ENCODE measurements at places on chromosomes 6 and 20.

GRCh38 chr6:93418033-93418407, 1.3 kb downstream of the EPHA7 start:
- no peak for DNase-seq

DNA sequence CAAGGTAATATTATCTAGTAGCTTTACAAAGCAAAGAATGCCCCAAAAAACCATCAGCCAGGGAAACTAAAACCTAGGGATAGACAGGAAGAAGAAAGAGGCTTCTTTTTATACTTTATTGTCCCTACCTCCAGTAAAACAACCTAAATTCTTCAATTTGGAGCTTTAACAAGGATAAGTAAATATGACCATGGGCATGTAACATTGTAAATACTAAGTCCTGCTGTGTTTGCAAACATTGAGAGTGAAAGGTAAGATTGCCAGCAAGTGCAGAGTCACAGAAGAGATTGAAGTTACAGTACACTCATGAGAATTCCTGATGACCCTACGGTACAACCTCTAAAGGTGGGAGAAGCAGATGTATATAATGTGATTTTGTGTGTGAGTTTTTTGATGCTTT, 117.2 kb downstream of the FOXO3 start:
- DNase-seq = no peak

DNA sequence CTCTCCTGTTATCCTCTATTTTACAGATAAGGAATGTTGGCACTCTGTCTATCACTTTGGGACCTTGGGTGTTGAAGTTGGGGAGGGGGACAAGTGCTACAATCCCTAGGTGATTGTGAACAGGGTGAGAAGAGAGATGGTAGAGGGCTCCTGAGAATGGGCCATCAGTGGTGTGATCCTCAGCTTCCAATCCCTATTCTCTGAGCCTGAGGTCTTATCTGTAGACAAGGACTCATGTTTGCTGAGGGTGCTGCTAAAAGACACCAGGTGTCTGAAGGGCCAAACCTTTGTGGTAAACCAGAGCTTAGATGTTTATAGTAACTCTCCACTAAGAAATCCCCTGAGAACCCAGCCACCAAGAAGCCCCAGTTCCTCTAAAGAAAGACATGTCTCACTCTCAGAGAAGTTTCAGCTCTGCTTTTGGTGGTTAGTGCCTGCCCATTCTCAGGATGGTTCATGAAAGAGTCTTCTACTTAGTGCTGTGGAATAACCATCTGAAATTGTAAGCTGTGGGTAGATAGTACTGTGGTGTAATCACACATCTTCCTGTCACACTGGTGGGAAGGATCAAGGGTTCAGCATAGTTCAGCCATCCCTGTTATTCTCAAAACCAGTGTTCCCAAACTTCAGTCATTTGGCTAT, 58.2 kb upstream of the IL20RA start:
- no peak for DNase-seq

- no peak for DNase-seq
Observed at GRCh38 chr20:41242807-41243206, 74.7 kb downstream of the ZHX3 start.

DNA sequence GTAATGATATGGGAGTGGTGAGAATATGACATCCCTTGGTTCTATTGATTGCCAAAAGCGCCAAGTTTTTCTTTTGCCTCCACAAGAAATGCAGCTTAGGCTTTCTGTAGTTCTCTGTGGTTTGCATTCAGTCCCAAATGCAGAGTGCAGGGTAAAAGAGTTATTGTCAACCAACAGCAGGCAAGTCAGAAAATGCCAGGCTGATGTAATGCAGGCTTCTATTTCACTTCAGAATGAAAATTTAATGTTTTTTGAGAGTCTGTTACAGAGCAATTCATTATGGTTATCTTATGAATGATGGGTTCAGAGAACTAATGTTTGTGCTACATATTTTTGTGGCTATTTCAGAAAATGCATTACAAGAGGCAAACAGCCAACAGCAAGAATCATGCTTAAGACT, 293.5 kb downstream of the CENPW start:
- DNase-seq = no peak

- peak; percentile 48 for DNase-seq
Observed at GRCh38 chr6:3385660-3386151, 71.1 kb downstream of the SLC22A23 start.

- DNase-seq = no peak
Observed at GRCh38 chr6:129744201-129744879, 34.4 kb upstream of the ARHGAP18 start.

- no peak for DNase-seq
Observed at GRCh38 chr6:53803081-53803860, 8.5 kb downstream of the LRRC1 start.

DNA sequence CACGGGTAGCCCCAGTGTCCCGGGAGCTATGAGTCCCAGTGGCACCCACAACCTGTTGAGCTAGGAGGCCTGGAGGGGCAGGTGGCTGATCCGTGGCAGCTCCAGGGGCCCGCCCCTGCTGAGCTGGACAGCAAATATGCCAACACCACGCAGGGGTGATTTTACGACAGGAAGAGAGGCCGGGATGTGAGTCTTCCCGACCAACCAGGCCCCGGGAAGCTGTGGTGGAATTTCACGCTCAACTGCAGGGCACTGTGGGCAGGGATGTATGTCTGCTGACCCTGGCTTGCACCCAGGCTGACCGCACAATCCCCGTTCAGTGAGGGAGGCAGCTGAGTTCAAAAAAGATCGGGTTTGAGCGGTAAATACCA, 183.9 kb downstream of the ERMARD start:
- no peak for DNase-seq

DNA sequence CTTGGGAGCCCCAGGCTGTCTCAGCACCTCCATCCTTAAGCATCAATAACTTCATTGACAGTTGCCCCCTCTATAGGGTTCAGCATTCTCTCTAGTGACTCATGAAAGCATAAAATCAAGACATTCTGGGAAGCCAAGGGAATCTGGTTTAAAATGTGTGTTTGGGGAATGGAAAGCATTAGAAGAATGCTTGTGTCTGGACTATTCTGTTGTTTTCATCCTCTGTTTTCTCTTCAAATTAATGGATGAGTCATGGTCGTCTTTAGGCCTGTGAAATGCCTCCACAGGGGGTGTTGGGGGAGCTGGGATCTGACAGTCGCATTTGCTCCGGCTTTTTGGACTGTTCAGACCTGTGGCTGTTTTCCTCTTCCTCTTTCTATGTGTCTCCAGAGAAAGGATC, 279.7 kb downstream of the CDC5L start:
- DNase-seq = no peak

DNA sequence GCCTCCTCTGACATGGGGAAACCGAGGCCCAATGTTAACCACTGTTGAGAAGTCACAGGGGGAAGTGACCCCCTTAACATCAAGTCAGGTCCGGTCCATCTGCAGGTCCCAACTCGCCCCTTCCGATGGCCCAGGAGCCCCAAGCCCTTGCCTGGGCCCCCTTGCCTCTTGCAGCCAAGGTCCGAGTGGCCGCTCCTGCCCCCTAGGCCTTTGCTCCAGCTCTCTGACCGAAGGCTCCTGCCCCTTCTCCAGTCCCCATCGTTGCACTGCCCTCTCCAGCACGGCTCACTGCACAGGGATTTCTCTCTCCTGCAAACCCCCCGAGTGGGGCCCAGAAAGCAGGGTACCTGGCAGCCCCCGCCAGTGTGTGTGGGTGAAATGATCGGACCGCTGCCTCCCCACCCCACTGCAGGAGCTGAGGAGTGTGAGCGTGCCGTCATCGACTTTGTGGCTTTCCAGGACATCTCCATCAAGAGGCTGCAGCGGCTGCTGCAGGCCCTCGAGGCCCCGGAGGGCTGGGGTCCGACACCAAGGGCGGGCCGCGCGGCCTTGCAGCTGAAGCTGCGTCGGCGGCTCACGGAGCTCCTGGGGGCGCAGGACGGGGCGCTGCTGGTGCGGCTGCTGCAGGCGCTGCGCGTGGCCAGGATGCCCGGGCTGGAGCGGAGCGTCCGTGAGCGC, 1.6 kb downstream of the TNFRSF6B start:
- no peak for DNase-seq

GRCh38 chr6:128439627-128440026, 80.8 kb downstream of the PTPRK start:
- DNase-seq = no peak

GRCh38 chr20:20755674-20756319, 43.4 kb upstream of the RALGAPA2 start:
- no peak for DNase-seq

GRCh38 chr20:35820715-35821114, 48.9 kb downstream of the PHF20 start:
- DNase-seq = no peak

GRCh38 chr6:138509371-138509770, 10.1 kb upstream of the NHSL1 start:
- no peak for DNase-seq

GRCh38 chr6:36884610-36885009, 1.1 kb upstream of the C6orf89 start:
- no peak for DNase-seq

- DNase-seq = no peak
Observed at GRCh38 chr20:48298851-48299484, 513.7 kb upstream of the SULF2 start.

DNA sequence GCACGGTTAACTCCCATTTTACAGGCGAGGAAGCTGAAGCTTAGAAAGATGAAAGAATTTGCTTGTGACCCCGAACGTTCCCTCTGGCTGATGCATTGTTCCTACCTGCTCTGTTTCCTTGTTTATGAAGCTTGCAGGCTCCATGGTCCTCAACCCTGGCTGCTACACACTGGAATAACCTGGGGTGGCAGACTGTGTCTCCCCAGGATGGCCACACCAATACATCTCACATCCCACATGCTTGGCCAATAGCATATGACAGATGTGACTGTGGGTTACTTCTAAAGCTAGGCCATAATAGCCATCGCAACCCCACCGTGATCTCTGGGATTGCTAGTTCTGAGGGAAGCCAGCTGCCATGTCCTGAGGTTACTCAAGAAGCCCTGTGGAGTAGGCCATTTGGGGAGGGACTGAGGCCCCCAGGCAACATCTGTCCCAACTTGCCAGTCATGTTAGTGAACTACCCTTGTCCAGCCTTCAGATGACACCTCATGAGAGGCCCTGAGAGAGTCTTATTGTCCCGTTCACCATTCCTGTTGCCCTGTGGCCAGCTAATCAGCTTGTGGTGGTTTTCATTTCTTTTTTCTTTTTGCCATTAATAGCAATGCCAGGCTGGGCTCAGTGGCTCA, 6.7 kb upstream of the FAM110A start:
- DNase-seq = no peak

- DNase-seq = no peak
Observed at GRCh38 chr6:113489952-113490746, 367.0 kb upstream of the MARCKS start.

GRCh38 chr20:2874456-2874855, 1.2 kb downstream of the PTPRA start:
- DNase-seq = peak; percentile 7

DNA sequence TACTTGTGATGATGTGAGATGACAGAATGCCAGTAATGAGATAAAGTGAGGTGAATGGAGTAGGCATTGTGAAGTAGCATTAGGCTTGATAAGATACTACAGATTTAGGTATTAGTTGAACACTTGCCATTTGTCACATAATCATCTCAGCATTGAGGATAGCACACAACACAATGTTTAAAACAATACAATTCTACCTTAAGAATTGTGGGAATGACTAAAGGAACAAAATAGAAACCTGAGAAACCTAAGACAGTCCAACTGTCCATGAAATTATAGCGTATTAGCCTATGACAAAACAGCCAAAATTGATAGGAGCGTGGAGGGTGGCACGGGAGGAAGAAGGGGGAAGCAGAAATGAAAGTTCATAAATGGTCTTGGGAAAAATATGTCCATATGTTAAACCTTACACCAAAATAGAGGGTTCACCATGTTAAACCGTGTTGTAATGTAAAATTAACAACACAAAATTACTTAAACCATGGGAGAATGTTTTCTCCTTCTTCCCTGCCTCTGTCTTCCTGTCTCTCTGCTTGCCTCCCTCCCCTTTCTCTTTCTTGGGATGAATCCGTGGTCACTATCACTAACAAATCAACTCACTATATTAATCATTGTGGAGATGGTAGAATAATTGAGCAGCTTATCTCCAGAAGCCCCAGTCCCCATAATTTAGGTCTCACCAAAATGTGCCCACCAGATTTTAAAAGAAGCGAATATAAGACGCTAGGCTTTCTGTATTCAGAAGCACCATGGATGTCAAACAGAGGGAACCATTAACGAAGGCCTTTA, 33.0 kb upstream of the HFE start:
- no peak for DNase-seq

DNA sequence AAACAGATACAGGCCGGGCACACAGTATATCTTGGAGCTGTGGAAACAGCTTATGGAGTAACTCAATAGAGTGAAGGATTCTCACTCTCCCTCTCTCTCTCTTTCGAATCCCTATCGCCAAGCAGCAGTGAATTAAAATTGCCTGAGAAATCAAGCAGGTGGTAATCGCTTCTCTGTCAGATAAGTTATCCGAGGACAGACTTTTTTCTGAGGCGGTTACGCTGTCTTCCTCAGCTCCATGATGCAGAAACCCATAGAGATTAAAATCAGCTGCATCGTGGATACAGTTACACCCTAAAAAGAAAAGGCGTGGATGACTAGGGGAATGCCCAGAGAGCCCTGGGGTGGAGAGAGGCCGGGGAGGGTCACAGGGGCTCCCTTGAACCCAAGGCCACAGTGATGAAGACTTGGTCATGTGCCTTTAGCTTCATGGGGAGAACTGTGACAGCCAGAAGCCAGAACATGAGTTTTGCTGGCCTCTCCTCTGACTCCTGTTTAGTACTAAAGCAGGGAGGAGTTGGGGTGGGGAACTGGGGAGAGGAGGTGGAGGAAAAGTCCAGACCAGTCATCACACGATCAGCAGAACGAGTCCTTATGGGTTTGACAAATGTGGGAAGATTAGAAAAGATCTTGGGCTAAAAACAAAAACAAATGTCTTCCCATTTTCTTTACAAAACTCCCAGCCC, 138.8 kb upstream of the JARID2 start:
- DNase-seq = no peak

- no peak for DNase-seq
Observed at GRCh38 chr6:106084106-106084988, 1.8 kb upstream of the PRDM1 start.

- no peak for DNase-seq
Observed at GRCh38 chr20:22740829-22741228, 156.5 kb upstream of the FOXA2 start.

DNA sequence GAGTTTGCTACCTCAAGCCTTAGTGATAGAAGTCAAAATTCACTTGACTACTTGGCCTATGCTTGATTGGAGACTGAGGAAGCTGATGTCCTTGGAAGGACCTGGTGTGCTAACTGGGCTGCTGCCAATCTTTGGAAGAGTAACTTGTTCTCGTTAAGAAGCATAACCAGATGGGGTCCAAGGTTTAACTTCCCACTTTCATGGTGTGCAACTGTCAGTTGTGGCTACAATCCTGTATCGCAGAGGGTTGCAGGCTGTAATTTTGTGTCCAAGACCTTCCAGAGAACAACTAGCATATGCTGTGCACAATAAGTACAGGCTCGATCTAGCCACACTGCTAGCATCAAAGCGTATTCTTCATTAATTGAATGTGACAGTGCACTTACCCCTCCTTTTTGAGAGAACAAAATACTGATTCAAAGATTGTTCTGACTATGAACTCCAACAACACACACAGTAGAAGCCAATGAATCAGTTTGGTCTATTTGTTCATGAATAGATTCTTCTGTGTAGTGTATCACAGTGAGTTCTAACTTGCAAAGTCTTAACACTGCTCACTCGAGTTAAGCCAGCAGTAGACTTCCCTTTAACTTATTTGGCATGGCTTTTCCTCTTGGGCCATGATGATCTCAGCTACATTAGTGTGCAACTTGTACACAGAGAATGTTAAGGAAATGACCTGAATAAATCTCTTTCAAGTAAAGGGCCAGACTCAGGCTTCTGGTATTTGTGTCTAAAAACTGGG, 15.8 kb upstream of the PLCB1 start:
- no peak for DNase-seq
